ENCODE measurements at places on chromosomes 4 and X.

DNA sequence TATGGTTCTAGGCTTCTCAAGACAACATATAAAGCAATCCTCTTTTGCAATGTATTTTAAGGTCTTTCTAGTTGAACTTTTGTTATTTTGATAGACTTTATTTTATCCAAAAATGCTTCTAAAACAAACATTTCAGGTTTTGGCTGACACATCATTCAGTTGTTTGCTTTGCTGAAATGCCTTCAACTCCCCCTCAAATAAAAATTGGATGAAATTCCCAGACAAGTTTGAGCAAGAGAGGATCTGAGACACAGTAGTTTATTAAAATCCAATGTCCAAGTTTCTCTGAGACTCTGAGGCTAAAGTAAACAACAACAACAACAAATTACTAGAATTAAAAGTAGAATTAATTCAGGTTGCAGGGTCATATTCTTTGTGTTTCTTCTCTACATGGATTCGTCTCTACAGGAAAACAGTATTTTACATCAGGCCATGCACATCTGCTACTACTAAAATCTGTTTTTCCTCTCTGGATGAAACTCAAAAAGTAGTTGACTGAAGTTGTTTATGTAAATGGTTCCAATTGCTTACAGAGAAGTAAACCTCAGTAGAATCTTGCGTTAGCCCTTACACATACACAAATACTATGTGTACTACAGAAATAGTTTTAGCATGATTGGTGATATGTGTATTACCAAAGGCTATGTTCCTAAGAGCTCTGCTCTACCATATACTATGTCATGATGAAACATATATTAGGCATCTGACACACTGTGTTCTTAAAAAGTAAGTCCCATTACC is 64.9 kb downstream of the PRSS12 start:
- no peak for DNase-seq

DNA sequence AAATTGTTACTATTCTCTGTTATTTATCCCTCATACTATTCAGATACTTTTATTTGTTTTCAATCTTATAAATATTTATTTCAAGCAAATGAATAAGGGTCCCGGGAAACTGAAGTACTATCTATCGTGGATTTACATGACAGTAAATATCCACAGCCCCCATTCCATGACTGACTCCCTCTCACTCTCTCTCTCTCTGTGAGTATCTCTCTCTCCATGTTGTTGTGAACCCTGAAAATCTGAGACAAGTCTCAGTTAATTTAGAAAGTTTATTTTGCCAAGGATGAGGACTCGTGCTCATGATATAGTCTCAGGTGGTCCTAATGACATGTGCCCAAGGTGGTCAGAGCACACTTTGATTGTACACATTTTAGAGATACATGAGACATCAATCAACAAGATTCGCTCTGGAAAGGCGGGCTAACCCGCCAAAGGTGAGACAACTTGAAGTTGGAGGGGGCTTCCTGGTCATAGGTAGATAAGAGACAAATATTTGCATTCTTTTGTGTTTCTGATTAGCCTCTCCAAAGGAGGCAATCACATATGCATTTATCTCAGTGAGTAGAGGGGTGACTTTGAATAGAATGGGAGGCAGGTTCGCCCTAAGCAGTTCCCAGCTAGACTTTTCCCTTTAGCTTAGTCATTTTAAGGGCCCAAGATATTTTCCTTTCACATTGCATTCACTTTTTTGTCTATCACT is 986.4 kb downstream of the NLGN4X start:
- DNase-seq: no peak

- peak; percentile 33 for DNase-seq
Observed at GRCh38 chr4:37970702-37971101, 10.5 kb downstream of the PTTG2 start.

DNA sequence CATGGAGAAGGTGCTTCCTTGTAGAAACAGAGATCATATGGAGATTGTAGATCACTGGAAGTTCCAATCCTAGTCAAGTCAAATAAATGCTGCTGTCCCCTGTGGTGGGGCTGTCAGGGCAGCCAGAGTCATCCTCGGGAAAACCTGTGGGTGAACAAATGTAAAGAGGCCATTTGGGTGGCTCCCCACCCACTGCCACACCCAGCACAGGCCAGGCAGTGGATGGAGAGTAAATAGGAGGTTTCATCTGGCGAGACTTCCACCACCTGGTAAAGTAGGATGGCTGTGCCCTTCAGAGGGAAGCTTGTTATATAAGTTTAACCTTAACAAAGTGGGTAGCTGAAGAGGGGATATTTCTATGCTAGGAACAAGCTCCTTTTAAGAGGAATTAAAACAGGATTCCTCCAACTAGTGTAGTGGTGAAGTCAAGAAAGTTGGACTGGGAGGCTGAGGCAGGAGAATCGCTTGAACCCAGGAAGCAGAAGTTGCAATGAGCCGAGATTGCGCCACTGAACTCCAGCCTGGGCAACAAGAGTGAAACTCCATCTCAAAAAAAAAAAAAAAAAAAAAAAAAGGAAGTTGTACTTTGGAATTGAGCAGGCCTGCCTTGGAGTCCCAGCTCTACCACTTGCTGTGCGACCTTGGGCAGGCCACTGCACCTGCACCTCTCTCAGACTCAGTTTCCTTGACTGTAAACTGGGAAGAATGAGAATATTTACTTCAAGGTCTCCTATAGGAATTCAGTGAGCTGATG is 273.7 kb downstream of the PTTG2 start:
- DNase-seq: no peak

GRCh38 chrX:124249345-124249744 is 83.1 kb upstream of the TEX13D start:
- DNase-seq: no peak

- no peak for DNase-seq
Observed at GRCh38 chr4:149997881-149998421, 80.3 kb upstream of the DCLK2 start.

DNA sequence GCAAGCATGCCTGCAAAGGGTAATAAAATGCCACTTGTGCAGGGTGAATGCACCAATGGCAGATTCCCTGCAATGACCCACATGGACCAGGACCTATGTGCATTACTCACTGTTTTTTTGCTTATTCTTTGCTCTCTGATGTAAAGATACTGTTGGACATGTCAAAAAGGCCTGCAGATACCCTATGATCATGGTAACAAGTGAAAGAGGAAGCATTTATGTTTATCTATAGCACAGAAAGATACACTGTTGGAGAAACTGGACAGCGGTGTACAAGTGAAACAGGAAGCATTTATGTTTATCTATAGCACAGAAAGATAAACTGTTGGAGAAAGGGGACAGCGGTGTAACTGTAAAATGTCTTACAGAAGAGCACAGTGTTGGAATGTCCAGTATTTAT is 127.5 kb downstream of the PAPSS1 start:
- DNase-seq: no peak

All from stimulated activated CD8-positive, alpha-beta memory T cell treated with anti-CD3 and anti-CD28 coated beads, Interleukin-15, amount 100 ng/mL, for 1 hour (primary cell).